ENCODE measurements at places on chromosomes 3 and 15.

GRCh38 chr3:98702166-98702565 is 61.0 kb upstream of the ST3GAL6 start:
- no peak for DNase-seq

DNA sequence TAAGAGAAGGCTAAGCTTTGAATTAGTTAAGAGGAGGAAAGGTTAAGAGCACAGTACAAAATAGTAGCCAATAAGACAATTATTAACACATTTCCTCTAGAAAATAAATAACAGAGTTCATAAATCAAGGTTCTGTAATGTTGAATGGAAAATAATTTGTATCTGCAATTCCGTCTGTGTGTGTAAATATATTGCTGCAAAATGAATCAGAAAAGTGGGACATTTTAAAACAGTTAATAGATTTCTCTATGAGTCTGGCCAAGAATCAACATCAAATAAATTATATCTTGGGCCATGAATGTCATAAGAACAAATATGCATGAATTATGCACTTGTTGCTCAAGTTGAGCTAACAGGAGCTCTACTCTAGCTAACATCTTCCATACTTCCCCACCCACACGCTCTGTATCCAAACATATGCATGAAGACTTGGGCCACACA is 14.2 kb upstream of the SUCNR1 start:
- no peak for DNase-seq

DNA sequence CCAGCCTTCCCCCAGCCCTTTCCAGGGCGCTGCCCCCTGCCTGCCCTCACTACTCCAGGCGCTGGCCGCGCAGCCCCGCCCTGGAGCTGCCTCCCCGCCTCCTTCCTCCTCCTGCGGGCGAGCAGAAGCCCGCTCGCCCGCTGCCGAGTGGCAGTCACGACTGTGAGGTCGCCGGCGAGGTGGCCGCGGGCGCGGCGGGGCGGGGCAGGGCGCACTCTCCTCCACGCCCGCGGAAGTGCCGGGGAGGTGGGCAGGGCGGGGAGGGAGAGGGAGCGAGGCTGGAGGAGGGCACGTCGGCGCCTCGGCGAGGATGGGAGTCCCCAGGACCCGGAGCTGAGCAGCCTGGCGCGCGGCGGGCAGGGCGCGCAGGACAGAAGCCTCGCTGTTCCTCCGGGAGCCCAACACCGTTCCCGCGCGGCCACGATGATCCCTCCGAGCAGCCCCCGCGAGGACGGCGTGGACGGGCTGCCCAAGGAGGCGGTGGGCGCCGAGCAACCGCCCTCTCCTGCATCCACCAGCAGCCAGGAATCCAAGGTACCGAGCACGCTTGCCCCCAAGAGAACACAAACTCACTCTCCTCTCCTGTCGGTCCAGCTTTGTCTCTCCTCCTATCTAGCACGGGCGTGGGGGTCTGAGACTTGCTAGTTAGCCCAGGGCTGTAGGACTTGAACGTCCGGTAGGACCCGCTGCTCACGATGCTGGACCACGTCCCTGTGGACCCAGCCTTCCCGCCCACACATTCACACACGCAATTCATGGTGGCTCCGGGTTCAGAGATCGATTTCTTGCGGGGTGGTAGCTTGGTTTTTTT is at the start of gene STAC:
TSS of gene STAC (plus strand) at position 284 of the 811 bp plus-strand sequence. CDS start at position 424, 140 bp downstream.
- no peak for DNase-seq

DNA sequence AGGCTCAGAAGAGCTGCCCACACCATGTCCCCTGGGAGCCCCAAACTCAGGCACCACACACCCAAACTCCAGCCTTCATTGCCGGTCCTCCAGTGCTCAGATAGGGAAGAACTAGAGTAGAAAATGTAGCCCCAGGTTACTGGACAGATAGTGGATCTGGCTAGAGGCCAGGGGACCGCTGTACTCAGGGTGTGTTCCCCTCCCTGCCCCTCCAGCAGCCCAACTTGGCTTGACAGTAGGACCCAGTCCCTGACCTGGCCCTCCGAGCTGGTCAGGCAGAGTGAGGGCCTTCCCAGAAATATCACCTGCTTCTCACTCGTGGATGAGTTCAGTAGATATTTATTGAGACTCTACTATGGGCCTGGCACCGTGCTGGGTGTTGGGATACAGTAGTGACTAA is 100.0 kb downstream of the CORO2B start:
- no peak for DNase-seq

GRCh38 chr3:15952543-15953175 is 154.9 kb upstream of the ANKRD28 start:
- no peak for DNase-seq

DNA sequence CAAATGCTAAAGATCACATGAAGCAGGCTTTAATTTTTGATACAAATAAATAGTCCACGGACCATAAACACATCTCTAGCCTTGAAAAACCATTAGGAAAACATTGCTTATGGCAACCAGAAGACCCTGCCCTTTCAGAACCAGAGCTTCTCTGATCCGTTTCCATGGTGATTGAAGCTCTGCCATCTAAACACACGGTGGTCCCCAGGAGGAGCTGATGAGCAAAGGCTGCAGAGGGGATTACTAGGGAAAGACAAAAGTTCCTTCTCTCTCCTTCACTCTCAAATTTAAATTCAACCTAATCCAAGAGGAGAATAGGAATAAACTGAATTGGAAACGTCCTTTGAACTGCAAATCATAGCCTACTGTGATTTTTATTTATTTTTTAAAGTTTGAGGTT is 122.0 kb upstream of the ATP10A start:
- DNase-seq, result no peak

GRCh38 chr15:78422571-78423340 is 15.3 kb upstream of the IREB2 start:
- peak; percentile 40 for DNase-seq

GRCh38 chr15:35142578-35142977 is 57.5 kb upstream of the NANOGP8 start:
- DNase-seq, result no peak

GRCh38 chr15:80591938-80592825 is 102.9 kb upstream of the ABHD17C start:
- no peak for DNase-seq

DNA sequence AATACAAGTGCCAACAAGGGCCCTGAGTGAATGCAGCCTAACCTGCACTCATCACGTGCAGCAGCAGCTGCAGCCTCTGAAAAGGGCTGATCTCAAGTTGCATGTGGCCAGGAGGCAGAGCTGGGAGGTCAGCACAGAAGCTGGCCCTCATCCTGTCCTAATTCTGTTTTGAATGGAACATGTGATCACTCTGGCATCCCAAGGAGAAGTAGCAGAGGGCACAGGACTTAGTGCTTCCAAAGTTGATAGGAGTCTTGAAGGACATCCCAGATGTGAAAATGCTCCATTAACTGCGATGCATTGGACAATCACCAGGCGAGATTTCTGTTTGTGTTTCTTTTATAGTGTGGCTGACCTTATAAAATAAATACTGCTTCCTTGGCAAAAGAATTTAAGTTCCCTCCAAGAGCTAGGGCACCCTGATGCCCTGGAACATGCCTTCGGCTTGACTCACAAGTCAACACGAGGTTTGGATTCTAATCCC is 31.6 kb upstream of the STAG1 start:
- DNase-seq, result no peak

DNA sequence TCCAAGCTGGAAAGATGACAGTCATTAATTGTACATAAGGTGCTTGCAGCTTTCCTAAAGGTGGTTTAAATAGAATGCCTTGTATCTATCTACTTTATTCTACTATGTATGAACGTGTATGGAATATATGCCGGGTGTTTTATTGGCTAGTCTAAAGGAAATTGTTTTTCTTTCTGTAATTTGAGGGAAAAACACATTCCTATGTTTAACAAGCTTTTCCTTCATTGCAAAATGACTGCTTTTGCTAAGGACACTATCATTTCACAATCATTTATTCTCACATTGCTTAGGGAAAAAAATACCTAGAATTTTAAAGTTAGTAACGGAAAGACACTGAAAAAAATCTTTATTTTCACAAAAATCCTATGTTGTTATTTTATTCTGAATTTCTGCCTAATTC is 141.7 kb downstream of the WDR76 start:
- no peak for DNase-seq

- no peak for DNase-seq
Measured at GRCh38 chr3:195887670-195888069, 20.7 kb downstream of the TNK2 start.

GRCh38 chr3:31132132-31132769 is 237.8 kb upstream of the GADL1 start:
- no peak for DNase-seq

DNA sequence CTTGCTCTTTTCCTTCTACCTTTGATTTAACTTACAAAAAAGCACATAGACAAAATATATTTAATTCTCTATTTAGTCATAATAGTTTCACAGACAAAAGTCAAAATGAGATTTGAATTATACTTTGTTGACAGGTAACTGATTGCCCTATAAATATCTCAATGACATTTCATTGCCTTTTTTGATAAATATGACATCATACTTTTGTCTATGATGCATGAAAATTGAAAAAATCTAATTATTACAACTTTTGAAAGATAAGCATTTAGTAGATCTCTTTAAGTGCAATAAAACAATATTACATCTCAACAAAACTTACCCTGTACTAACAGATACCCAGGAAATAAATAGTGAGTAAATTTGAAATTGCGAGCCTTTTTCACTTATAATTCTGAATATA is 147.9 kb downstream of the SERPINI1 start:
- no peak for DNase-seq

GRCh38 chr3:177284383-177284881 is 87.2 kb upstream of the TBL1XR1 start:
- DNase-seq, result no peak

DNA sequence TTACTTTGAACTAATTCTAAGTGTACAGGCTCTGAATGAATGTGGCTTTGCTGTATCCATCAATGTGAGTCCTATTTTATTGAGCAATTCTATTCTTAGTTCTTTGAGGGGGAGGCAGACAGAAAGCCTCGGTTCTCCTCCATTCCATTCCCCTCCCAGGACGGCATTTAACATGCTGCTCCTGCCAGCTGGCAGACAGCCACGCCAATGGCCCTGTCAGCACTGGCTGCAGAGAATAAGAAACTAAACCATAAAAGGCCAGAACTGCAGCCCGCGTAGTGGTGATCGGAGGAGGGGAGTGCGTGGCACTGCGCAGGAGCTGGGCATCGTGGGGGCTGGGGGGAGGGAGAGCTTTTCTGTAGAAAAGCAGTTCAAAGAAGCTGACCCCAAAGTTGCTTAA is 76.0 kb upstream of the HACD2 start:
- DNase-seq, result no peak

DNA sequence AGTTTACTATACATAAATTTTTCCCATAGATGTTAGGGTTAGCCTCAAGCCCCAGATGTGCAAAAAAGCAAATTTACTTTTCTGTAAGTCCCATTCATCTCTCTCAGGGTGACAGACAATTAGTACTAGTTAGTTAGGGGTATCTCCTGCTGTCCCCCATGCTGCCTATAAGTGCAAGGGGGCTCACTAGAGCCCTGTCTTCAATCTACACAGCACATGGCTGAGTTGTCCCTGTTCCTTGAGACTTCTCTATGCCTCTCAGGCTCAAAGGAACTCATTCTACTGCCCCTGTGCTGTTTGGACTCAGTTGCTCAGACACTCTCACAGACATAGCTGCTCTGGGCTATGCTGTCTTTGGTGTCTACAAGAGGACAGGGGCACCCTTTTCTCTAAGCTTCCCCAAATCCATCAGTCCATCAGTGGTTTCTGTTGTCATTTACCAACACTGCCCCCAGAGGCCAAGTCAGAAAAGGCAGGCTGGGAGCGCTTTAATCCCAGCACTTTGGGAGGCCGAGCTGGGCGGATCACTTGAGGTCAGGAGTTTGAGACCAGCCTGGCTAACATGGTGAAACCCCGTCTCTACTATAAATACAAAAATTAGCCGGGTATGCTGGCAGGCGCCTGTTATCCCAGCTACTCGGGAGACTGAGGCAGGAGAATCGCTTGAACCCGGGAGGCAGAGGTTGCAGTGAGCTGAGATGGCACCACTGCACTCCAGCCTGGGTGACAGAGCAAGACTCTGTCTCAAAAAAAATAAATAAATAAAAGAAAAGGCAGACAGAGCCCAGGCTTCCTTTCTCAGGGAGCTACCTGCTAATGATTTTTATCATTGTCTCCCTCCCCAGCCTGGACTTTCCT is 31.4 kb upstream of the PRTG start:
- DNase-seq, result no peak

DNA sequence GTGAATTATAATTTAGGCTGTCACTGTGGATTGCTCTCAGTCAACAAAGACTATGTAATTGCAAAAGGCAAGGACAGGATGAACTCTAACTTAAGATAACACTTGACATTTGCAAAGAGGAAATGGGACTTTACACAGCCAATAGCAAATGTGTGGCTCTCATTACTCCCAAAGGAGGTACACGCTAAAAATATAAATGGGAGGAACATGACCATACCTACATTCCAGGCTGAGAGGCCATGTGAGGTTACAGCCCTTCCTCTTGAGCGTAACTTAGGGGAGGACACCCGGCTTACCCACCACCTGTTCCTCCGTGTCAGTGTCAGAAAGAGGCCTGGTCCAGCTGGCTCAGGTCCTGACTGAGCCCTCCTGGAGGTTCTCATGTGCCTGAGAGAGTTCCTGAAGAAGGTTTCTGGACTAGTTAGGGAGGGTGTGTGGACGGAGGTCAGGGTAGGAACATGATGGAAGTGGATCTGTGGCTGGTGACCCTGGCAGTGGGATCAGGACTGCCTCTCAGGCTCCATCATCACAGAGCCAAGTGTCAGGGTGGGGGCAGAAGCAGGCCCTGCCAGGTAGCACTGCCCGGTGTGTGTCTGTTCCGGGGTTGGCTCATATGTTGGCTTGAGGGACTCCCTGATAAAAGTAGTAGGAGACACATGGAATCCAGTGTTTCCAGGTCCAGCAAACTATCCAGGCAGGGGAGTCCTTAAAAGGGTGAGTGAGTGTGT is 7.9 kb downstream of the POPDC2 start:
- no peak for DNase-seq

DNA sequence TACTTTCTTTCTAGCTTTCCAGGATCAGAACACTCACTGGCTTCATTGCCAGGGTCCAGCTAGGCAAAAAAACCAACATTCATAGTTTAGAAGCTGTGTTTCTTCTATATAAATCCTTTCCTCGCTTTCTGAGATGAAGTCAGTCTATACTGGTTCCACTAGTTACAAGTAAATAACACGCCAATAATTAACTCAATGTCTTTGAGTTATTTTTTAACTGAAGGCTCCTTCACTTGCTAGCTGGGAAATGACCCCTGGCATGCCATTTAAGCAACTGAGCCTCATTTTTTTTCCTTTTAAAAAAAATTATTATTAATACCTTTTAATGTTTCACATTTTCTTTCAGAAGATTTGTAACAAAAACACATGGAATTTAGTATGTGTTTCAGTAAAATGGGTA is 2.1 kb upstream of the CCDC174 start:
- no peak for DNase-seq

- no peak for DNase-seq
Measured at GRCh38 chr15:29862271-29862670, 40.0 kb upstream of the TJP1 start.

- DNase-seq, result no peak
Measured at GRCh38 chr15:88069561-88069960, 187.0 kb downstream of the NTRK3 start.

DNA sequence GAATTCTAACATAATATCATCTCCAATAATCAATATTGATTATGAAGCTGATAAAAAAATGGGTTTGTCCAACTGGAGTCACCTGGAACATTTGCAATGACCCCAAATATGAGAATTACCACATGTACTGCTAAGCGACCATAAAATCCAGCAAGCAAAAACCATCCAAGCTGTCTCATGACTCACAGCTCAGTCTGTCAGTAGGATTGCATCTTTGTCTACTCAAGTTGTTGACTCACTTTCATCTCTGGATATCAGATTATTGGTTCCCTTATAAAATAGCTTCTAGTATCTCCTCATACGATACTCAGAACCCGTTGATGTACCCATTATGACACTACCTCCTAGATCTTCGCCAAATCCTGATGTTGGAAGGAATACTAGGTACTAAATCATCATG is 209.8 kb upstream of the ATP11B start:
- DNase-seq, result no peak

All from activated gamma-delta T cell treated with anti-CD3 and anti-CD28 coated beads, Interleukin-2, amount 50 U/mL, for 16 hours (primary cell).